ENCODE measurements at places on chromosomes 4 and X. TPM values are rescaled to one million over a fixed set of nuclear protein-coding genes. Genes with fewer than 3 reads are reported as not detected.

Gene CTAG1B
- total RNA-seq, result not detected

Gene FAM184B
- total RNA-seq, result not detected

Gene POU4F2
- total RNA-seq, result not detected

- no peaks in the 10 kb centered on the region for H3K36me3 ChIP-seq
- H3K27me3 ChIP-seq, result peaks cover 22% of the 10 kb centered on the region
- no peak overlapping the region for H3K27ac ChIP-seq
- H3K4me1 ChIP-seq, result no peaks in the 10 kb centered on the region
These were observed 15.4 kb upstream of the HAND2 start for GRCh38 chr4:173545440-173545839.

DNA sequence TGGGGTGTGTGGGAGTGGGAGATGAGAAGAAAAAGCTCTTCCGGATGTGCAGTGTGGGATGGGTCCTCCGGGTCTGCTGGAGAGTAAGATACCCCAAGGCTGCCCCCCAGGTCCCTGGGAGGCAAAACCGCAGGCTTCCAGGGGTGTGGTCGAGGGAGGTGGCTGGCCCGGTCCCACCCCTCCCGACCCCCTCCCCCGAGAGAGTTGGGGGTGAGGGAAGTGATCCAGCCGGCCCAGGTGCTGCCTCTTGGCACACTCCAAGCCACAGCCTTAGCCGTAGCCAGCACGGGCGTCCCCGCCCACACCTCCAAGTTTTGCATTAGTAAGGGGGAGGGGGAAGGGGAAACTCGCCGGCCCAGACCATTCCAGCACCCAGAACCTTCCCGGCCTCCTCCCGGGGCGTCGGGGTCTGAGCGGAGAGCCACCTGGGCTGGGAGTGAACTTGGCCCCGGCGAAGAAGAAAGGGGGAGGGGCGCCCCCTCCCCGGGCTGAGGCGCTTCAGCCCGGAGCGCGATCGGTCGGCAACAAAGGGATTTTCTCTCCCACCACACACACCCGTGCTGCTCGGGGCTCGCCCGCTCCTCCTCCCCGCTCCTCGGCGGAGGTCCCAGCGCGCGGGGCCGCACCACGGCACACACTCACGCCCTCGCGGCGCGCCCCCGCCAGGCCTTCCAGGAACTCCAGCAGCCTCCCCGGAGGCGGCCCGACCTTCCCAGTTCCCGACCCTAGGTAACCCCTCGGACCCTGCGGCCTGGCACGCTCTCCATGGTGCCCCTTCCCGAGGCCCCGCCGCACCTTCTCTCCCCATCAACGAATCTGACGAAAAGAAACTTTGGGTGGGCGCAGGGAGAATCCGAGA is 14.4 kb downstream of the BCOR start:
- peaks cover 30% of the 10 kb centered on the region for H3K36me3 ChIP-seq
- H3K4me1 ChIP-seq, result peaks cover 43% of the 10 kb centered on the region
- H3K27ac ChIP-seq, result no peak overlapping the region

DNA sequence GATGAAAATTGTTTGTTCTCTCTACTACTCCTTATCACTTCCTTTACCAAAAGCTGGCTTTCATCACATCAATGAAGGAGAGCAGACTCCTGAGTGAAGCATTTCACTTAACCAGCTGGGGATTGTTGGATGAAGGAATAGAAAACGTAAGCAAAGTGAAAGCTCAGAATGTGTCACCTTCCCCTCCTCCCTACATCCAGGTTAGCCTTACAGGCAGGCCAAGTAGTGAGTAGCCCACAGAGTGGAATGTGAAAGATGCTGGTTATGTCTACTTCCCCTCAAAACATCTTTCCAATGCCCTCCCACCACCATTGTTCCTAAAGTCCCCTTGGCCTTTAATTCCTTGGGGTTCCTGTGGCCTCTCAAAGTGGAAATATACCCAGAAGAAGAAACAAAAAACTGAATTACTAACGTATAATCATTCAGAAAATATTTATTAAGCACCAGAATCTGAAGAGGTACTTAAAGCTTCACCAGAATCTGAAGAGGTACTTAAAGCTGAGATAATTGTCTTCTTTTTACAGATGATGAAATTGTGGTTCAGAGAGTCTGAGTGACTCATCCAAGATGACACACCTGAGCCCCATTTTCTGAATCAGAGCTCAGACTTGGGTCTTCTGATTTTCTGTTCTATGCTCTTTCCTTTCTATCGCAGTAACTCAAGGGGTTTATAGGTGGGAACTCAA is 6.5 kb downstream of the P2RY4 start:
- no peaks in the 10 kb centered on the region for H3K27me3 ChIP-seq
- no peaks in the 10 kb centered on the region for H3K36me3 ChIP-seq
- no peak overlapping the region for H3K4me3 ChIP-seq

DNA sequence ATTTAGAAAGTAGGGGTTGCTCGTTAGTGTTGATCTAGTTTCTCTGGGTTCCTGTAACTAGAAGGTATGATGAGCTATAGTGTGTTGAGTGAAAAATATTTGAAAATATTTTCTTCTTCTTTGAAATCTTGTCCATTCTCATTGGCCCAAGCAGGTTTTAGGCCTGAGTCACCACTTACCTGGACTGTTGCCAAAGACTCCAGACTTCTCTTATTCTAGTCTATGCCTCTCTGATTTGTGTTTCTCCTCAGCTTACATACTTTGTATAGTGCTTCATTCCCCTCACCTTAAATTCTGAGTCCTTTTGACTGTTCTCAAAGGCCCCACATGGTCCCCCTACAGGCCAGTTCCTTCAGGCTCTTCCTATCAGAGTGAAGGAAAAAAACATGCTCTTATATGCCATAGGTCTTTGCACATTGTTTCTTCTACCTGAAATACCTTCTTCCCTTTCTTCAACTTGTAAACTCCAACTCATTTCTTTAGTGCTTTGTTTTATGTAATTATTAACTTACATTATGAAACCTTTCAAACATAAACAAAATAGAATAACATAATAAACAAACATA is 258.2 kb downstream of the PPP1R2C start:
- no peaks in the 10 kb centered on the region for H3K27me3 ChIP-seq
- no peak overlapping the region for H3K27ac ChIP-seq
- H3K4me1 ChIP-seq, result no peaks in the 10 kb centered on the region
- no peak for DNase-seq

- H3K27me3 ChIP-seq, result no peaks in the 10 kb centered on the region
- H3K4me1 ChIP-seq, result no peaks in the 10 kb centered on the region
- no peak overlapping the region for H3K27ac ChIP-seq
- no peak for DNase-seq
- H3K4me3 ChIP-seq, result no peak overlapping the region
- no peaks in the 10 kb centered on the region for H3K36me3 ChIP-seq
These were observed 185.5 kb upstream of the CPEB2 start for GRCh38 chr4:14816623-14817261.

GRCh38 chr4:138672393-138672976 is 343.1 kb upstream of the NOCT start:
- H3K4me1 ChIP-seq, result no peaks in the 10 kb centered on the region
- H3K27ac ChIP-seq, result no peak overlapping the region
